ENCODE measurements at places on chromosomes 12 and 14.
A peak's percentile ranks its signal among the peaks of the same experiment; 100 is the strongest.

DNA sequence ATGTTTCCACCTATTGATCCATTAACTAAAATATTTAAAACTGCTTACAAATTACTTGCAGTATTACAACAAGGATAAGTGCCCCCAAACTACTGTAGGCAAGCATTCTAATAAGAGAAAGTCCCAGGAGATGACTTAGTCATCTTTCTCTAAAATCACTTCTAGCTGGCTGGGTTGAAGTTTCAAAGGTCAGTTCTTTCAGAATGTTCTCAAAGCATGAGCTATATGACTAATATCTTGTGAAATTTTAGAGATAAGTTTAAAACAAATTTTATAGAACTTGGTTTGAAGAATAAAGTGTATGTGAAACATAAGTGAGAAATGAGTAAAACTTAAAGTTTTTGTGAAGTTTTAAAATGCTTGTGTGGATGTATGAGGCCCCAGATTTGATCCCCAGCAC is 24.3 kb upstream of the OR6J1 start:
- DNase-seq = no peak

DNA sequence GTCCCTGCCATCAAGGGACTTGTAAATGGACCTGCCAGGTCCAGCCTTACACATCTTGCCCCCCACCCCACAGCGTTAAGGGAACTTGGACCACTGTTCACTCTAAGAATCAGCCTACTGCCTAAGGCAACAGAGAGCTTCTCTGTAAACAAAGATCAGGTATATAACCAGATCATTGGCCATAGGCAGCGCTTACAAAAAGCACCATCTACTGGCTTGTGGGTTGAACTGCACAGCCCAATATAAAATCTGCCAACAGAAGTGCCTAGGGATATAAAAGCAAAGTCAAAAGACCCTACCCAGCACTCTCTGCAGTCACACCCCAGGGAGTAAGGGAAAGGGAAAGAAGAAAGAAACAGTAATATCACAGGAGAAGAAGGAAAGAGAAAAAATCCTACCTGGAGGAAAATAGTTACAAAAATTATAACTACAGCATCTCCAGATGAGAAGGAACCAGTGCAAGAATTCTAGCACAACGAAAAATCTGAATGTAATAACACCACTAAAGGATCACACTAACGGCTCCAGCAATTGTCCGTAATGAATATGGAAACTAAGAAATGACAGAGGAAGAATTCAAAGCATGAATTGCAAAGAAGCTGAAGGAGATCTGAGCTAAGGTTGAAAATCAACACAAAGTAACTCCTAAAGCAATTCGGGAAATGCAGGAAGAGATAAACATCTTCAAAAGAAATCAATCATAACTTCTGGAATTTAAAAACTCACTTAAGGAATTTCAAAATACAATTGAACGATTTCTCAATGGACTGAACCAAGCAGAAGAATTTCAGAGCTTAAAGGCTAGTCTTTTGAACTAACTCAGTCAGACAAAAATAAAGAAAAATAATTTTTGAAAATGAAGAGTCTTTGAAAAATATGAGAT is 95.2 kb upstream of the PCED1B start:
- peak; percentile 100 for DNase-seq

- DNase-seq = no peak
These were observed 38.2 kb upstream of the MAP1LC3B2 start for GRCh38 chr12:116520801-116521471.

DNA sequence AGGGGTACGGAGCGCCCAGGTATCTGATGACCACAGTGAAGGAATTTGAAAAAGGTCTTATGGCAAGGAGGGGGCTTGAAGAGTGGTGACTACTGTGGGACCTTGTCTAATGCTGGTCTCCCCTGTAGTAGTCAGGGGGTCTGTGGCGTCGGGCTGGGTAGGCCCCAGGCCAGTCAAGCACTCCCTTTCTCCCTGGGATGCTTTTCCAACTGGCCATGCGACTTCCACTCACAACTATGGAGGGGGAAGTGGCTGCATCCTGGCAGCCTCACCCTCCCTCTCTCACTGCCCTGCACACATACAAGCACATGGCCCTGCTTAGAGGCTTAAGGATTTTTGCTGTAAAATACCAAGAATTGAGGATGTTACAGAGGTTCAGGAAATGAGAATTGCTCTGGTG is 4.1 kb downstream of the TSPAN11 start:
- DNase-seq = no peak

- DNase-seq = no peak
These were observed 37.0 kb upstream of the STXBP6 start for GRCh38 chr14:25086821-25087396.
